ENCODE measurements at places on chromosomes 4 and X.

GRCh38 chr4:102027961-102028360, 237.4 kb downstream of the BANK1 start:
- DNase-seq, result no peak

DNA sequence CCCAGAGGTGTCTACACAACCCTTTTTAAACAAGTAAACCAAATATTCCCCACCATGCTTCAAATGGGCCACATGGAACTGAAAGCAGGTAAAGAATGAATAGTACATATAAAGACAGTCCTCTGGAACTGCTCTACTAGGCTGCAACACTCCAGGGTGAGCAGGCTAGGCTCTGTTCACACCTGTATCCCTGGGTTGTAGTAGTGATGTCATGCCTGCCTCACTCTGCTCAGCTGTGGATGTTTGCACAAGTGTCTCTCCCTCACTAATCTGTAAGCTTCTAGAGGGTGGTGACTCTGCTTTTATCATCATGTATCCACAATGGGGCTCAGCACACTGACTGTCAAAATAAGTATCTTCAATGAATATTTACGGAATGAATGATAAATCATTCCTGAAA, 20.4 kb downstream of the LEF1 start:
- DNase-seq, result no peak

DNA sequence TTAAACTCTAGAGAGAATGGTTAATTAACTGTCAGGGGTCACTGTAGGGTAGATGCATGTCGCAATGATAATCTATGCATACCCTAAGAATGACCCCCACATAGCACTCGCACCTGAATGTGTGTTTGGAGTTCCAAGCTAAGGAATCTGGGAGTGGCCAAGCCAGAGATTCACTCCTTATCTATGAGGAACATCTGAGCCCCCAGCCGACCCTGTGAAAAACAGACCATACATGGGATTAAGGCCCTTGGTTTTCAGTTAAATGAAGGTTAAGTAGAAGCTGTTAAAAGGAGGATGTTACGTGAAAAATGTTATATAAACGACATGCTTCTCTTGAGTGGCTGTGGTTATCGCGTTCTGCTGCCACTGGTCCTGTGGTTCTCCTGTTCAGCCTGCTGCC, 147.2 kb downstream of the RELL1 start:
- DNase-seq, result no peak

DNA sequence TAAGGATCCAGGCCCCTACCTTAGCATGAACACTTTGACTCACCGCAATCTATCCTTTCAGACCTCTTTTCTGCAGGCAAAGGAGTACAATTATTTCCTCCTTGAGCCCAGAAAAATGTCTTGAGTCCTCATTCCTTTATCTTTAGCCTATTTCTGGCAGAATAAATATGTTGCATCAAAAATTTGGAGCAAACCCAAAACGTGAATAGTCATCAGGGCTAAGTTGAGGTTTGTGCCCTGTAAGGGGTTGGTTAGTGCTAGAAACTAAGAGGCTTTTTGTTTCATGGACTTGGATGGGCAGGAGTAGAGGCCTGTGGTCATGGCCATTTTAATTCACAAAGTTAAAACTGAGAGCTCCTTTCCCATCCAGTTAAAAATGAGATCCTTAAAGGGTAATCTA, 460.3 kb downstream of the GBA3 start:
- no peak for DNase-seq

DNA sequence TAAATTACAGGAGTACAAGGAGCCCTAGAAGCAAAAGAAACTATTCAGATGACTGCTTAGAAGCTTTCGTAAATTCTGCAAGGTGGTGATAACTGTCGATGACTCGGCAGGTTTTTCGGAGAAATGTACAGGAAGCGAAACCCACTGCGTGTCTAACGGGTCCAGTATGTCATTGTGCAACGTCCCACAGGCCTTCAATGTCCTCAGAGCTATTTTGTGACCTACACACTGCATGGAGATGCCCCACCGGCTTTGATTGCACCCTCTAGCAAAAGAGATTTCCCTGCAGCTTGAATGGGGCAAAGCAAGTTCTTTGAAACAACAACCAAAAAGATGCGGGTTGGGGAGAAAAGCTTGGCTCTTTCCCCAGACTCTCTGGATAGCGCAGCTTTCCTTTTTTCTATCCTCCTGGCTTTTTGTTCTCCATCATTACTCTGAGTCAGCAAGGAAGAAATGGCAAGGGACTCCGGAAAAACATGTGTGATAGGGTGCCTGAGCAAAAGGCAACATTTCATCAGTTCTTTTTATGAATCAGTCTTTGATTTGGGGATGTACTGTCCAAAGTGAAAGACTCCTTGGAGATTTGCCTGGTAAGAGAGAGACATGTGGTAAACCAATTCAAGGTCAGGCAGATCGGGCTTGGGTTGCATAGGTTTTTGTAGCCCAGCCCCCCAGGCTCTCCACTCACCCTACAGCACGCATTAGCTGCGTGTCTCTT, 112.0 kb upstream of the TBL1X start:
- peak; percentile 92 for DNase-seq

GRCh38 chr4:128566693-128567092, 242.8 kb upstream of the JADE1 start:
- peak; percentile 77 for DNase-seq

GRCh38 chr4:117550085-117550484, 464.7 kb upstream of the TRAM1L1 start:
- no peak for DNase-seq

DNA sequence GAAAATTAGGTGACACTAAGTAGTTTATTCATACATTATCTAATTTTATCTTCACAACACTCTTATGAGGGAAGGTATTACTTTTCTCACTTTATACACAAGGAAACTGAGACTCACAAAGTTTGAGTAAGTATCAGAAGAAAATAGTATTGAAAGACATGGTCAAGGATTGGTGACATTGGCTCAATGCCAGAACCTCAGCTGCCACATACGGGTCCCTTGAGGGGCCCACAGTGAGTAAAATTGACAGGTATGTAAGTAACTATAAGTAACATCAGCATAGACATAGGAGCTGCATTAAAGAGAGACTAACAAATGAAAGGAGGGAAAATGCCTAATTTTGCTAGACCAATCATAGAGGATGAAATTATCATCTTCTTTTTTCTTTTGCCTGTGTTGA, 134.1 kb downstream of the COX18 start:
- DNase-seq, result no peak

- DNase-seq, result peak; percentile 82
Observed at GRCh38 chr4:28772066-28772465, 1911.4 kb downstream of the STIM2 start.

GRCh38 chrX:111086591-111087006, 9.4 kb upstream of the PAK3 start:
- no peak for DNase-seq

DNA sequence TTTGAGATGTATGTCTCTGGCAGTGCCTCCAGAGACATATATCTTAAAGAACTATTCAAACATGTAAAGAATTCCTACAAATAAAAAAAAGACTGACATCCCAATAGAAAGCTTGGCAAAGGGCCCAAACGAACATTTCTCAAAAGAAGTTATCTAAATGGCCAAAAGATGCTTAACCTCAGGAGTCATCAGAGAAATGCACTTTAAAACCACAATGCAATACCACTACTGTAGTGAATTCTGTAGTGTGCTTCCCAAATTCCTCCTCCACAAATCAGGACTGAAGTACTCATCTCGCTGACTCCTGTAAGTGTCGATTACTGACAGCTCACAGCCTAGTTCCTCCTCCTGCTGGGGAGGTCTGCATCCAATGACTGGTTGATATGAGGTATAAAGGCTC, 129.0 kb upstream of the MAMLD1 start:
- peak; percentile 18 for DNase-seq
